ENCODE measurements at places on chromosomes 6 and 20. TPM values are rescaled to one million over a fixed set of nuclear protein-coding genes. Genes with fewer than 3 reads are reported as not detected.

GRCh38 chr6:146358431-146359046, 185.1 kb upstream of the RAB32 start:
- DNase-seq, result no peak

The CYP39A1 gene
- polyA plus RNA-seq, result 2.1 TPM

DNA sequence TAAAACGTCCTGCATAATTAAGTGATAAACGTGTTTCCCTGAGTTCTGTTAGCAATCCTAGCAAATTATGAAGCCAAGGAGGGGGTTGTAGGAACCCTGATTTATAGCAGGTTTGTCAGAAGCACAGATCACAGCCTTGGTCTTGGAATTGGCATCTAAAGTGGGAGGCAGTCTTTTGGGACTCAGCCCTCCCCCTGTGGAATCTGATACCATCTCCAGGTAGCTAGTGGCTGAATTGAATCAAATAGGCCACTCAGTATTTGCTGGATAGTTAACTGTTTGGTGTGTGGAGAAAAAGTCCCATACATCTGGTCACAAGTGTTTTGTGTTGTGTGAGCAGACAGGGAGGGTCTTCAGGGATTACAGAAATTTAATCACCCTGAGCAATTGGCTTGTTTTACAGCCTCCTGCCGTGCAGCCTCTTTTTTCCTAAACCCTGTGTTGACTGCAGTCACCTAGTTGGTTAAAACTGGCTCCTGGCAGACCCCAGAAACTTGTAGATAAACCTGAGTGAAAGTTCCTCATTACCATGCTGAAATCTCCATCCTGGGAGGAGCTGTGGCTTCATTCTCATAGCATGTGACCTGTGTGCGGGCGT, 19.0 kb upstream of the KIFC1 start:
- DNase-seq, result no peak

The ZNF831 gene
- 0.46 TPM for polyA plus RNA-seq

DNA sequence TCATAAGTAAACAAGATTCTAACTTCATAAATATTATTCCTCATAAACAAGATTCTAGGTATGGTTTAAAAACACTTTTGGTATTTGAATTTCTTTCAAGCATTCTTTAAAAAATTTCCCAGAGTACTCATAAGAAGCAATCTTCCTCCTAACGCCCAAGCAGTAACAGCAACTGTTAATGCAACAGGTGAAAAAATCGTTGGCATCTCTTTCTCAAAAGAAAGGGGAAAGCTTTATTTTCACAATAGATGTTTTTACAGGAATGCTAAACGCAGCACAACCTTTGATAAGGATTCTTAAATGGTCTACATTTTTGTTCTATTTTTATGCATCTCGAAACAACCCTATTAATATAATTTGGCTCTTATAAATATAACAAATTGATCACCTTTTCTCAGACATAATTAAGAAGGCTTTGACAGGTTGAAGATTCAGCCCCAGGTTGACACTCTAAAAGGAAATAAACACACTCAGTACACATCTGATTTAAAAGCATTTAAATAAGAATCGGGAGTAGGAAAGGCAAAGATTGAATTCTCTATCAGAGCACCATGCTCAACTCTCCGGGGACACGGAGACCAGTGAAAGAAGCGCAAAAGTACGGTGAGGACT, 634 bp downstream of the AHI1 start:
- no peak for DNase-seq

GRCh38 chr20:8601542-8601912, 467.4 kb upstream of the PLCB4 start:
- DNase-seq, result no peak

The TMEM170B gene
- polyA plus RNA-seq, result not detected

GRCh38 chr6:143733510-143733909, 55.7 kb downstream of the PHACTR2 start:
- no peak for DNase-seq
